ENCODE measurements at places on chromosomes 3 and 15.

DNA sequence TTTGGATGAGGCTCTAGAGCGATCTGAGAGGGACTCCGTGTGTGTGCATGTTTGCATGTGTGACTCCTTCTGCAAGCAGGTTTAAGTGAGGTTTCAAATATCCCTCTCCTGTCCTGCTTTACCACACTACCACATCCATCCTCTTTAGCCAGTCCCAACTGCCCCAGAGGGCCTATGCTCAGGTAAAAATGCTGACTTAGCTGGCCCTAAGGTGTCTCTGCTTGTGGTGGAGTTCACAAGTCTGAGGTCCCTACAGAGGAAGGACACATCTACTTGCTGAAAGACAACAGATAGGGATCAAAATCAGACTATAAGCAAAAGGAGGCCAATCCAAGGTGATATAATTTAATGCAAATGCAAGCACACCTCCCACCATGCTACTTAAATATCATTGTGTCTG, 87.2 kb downstream of the B3GNT5 start:
- no peak for DNase-seq

GRCh38 chr3:172216911-172217310, 177.5 kb downstream of the FNDC3B start:
- DNase-seq, result no peak

GRCh38 chr15:69164807-69165636, 4.6 kb downstream of the GLCE start:
- DNase-seq, result no peak

GRCh38 chr3:130707902-130708601, 38.6 kb downstream of the PIK3R4 start:
- DNase-seq, result no peak

DNA sequence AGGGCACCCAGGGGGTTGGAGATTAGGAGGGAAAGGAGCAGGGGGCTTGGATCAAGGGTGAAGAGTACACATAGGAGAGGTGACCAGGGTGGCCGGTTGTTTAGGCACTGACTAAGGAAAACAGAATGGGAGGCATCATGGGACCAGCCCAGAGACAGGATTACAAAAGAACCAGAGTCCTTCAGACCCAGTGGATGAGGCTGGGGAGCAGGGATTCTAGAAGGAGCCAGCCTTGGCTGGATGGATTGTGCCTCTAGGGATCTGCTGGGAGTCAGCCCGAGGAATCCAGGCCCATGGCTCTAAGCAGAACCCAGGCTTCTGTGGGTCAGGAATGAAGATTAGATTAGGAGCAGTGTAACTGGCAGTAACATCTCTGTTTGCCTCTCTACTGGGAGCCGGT, 98.6 kb downstream of the ARNT2 start:
- DNase-seq, result no peak

GRCh38 chr15:33119273-33119672, 75.2 kb downstream of the FMN1 start:
- no peak for DNase-seq

DNA sequence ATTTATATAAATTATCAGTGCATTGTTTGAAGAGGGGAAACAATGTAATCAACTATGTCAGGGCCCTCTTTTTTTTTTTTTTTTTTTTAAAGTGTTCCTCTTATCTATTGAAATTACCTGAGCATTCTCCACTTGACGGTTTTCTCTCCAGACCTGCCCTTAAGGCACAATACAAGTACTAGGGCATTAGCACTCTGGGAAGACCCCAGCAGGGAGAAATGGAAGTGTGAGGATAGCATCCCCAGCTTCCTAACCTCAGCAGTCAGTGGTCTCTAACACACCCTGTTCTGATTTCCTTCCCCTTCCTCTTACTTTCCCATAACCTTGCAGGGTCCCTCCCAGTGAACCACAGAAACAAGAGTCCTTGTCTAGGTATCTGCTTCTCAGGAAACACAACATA, 458.3 kb upstream of the ARL6 start:
- no peak for DNase-seq

DNA sequence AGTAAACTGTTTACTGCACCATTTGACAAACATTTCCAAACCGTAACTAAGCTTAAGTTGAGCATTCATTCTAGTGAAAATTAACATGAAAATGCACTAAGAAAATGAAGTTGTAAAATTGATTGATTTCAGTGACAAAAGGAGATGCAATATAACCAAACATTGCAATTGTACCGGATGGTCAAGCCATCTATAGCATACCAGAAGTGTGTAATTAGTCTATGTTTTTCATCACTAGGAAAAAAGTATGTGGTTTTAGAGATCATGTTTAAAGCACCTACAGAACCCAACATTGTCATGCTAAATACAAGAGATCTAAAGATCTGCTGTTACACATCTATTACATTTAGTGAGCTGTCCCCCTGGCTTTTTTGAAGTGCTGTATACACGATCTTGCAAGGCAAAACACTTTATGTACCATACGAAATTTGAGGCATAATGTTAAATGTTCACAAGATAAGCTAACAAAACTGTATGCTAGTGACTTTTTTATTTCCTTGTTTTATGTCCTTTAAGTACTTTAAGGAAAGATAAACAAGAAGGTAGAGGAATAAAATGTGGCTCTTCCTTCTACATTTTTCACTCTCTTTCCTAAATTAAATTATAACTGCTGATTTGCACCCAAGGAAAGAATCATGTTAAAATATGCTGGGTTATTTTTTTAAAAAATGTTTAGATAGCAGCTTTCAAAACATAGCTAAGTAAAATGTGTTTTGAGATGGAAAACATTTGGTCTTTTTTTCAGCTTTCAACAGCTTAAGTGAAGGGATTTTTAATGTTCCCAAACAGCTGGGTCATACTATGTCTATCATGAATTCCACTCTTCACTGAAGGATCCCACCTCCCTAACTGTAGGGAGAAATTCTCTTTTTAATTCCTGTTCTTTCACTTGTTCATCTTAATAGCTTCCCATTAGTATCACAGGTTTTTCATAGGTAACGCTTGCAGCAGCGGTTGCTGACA, 498.0 kb downstream of the MECOM start:
- no peak for DNase-seq
